GM23248 (cell line): ENCODE measurements at places on chromosomes 2 and 18.

- H3K27me3 ChIP-seq = no peaks in the 10 kb centered on the region
- no peaks in the 10 kb centered on the region for H3K36me3 ChIP-seq
- peak overlapping the region; percentile 81 for H3K4me3 ChIP-seq
- DNase-seq = peak; percentile 82
- peaks cover 52% of the 10 kb centered on the region for H3K4me1 ChIP-seq
Observed at GRCh38 chr2:65128297-65129190, 1.4 kb downstream of the RAB1A start.

GRCh38 chr2:45545943-45546342 is 65.1 kb downstream of the SRBD1 start:
- H3K27ac ChIP-seq = no peak overlapping the region
- no peaks in the 10 kb centered on the region for H3K4me1 ChIP-seq
- no peak overlapping the region for H3K4me3 ChIP-seq
- peaks cover 11% of the 10 kb centered on the region for H3K36me3 ChIP-seq

- H3K27me3 ChIP-seq = no peaks in the 10 kb centered on the region
- H3K4me1 ChIP-seq = peaks cover 18% of the 10 kb centered on the region
- H3K4me3 ChIP-seq = no peak overlapping the region
- no peak for DNase-seq
- H3K27ac ChIP-seq = no peak overlapping the region
Observed at GRCh38 chr2:212904646-212905045, 246.8 kb downstream of the IKZF2 start.

GRCh38 chr2:207950063-207950760 is 75.1 kb downstream of the PLEKHM3 start:
- no peak overlapping the region for H3K4me3 ChIP-seq
- no peaks in the 10 kb centered on the region for H3K36me3 ChIP-seq
- no peak overlapping the region for H3K27ac ChIP-seq
- no peak for DNase-seq
- no peaks in the 10 kb centered on the region for H3K27me3 ChIP-seq

GRCh38 chr18:48993586-48993985 is 42.8 kb upstream of the SMAD7 start:
- no peak overlapping the region for H3K4me3 ChIP-seq
- peak overlapping the region; percentile 97 for H3K27ac ChIP-seq
- peaks cover 51% of the 10 kb centered on the region for H3K4me1 ChIP-seq

- H3K27me3 ChIP-seq = 0 out of 2 replicates have a peak, but pooled peaks cover 13% of the 10 kb centered on the region
- no peak overlapping the region for H3K4me3 ChIP-seq
- H3K27ac ChIP-seq = no peak overlapping the region
- no peaks in the 10 kb centered on the region for H3K4me1 ChIP-seq
Observed at GRCh38 chr2:731711-732110, 54.5 kb upstream of the TMEM18 start.

DNA sequence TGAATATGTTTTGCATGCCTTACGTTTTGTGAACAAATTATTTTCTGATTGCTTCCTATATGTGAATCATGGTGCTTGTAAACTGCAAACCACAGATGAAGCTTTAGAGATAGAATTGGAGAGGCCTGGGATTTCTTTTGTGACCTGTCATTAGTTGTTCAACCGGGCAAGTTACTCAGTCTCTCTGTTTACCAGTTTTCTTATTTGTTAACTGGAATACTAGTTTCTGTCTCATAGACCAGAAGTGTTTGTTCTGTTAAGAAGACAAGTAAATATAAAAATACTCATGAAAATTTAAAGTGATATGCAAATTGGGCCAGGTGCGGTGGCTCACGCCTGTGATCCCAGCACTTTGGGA is 27.3 kb downstream of the DGKD start:
- H3K27ac ChIP-seq = no peak overlapping the region
- 0 out of 2 replicates have a peak, but pooled peaks cover 2% of the 10 kb centered on the region for H3K36me3 ChIP-seq
- no peak overlapping the region for H3K4me3 ChIP-seq
- H3K27me3 ChIP-seq = no peaks in the 10 kb centered on the region
- peaks cover 6% of the 10 kb centered on the region for H3K4me1 ChIP-seq
- DNase-seq = peak; percentile 26

- no peak overlapping the region for H3K4me3 ChIP-seq
- H3K36me3 ChIP-seq = no peaks in the 10 kb centered on the region
- DNase-seq = no peak
Observed at GRCh38 chr18:77063260-77063659, 69.3 kb downstream of the MBP start.

DNA sequence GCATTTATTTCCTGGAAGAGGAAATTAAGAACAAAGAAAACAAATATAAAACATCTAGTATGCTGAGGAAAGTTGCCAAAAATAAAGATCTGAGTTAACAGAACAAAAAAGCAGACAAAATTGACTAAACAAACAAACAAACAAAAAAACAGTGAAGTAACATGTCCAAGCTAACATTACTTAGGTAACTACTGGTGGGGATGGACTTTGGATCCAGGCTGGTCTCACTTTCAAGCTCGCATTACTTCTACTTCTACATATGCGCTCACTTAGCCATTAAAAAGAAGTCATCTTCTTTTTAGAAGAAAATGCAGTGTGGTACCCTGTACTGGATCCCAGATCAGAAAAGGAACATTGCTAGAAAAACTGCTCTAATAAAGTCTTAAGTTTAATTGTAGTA is 358.9 kb downstream of the NCKAP5 start:
- no peak overlapping the region for H3K4me3 ChIP-seq
- no peaks in the 10 kb centered on the region for H3K27me3 ChIP-seq
- H3K36me3 ChIP-seq = no peaks in the 10 kb centered on the region

DNA sequence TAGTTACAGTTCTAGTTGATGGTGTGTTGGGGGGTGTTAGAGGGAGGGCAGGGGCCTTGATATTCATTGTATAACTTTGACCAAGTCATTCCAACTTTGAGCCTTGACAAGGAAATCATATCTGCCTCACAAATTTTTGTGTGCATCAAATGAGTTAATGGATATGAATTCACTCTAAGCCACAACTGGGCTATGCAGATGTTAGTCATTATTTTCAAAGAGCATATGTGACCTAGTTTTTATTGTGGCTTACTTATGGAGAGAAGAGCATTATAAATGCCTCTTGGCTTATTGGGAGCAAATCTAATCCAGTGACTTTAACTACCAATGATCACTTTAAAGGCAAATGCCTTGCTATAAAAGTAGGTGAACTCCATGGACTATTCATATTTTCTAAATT is 250.2 kb downstream of the LPIN1 start:
- peak; percentile 75 for DNase-seq
- H3K27me3 ChIP-seq = no peaks in the 10 kb centered on the region
- H3K4me1 ChIP-seq = peaks cover 26% of the 10 kb centered on the region
- H3K27ac ChIP-seq = no peak overlapping the region
- no peaks in the 10 kb centered on the region for H3K36me3 ChIP-seq

DNA sequence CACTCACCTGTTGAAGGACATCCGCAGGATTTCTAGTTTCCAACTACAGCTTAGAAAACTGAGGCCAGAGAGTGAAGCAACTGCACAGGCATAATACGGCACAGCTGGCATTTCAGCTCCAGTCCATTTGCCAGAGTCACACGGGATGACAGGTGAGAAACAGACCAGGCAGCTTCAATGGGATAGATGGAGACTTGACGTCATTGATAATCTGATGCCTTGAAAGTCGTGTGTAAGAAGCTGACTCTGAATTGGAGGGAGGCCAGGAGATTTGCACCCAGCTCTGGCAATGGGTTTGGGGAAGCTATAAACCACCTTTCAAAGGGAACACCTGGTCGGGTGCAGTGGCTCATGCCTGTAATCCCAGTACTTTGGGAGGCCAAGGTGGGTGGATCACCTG is 12.4 kb upstream of the DNMT3A start:
- H3K4me1 ChIP-seq = peaks cover 7% of the 10 kb centered on the region
- H3K36me3 ChIP-seq = no peaks in the 10 kb centered on the region
- no peak overlapping the region for H3K4me3 ChIP-seq
- H3K27me3 ChIP-seq = no peaks in the 10 kb centered on the region
- no peak overlapping the region for H3K27ac ChIP-seq

GRCh38 chr2:10086950-10087349 is 6.7 kb upstream of the CYS1 start:
- no peak overlapping the region for H3K4me3 ChIP-seq
- H3K4me1 ChIP-seq = 0 out of 2 replicates have a peak, but pooled peaks cover 8% of the 10 kb centered on the region
- peaks cover 63% of the 10 kb centered on the region for H3K27me3 ChIP-seq
- no peak overlapping the region for H3K27ac ChIP-seq
- DNase-seq = no peak
- H3K36me3 ChIP-seq = no peaks in the 10 kb centered on the region

- no peak overlapping the region for H3K4me3 ChIP-seq
- DNase-seq = no peak
- H3K36me3 ChIP-seq = no peaks in the 10 kb centered on the region
- H3K4me1 ChIP-seq = peaks cover 17% of the 10 kb centered on the region; the same call in 1 of the 2 replicates
- no peak overlapping the region for H3K27ac ChIP-seq
Observed at GRCh38 chr2:170020777-170021176, 157.2 kb upstream of the MYO3B start.

DNA sequence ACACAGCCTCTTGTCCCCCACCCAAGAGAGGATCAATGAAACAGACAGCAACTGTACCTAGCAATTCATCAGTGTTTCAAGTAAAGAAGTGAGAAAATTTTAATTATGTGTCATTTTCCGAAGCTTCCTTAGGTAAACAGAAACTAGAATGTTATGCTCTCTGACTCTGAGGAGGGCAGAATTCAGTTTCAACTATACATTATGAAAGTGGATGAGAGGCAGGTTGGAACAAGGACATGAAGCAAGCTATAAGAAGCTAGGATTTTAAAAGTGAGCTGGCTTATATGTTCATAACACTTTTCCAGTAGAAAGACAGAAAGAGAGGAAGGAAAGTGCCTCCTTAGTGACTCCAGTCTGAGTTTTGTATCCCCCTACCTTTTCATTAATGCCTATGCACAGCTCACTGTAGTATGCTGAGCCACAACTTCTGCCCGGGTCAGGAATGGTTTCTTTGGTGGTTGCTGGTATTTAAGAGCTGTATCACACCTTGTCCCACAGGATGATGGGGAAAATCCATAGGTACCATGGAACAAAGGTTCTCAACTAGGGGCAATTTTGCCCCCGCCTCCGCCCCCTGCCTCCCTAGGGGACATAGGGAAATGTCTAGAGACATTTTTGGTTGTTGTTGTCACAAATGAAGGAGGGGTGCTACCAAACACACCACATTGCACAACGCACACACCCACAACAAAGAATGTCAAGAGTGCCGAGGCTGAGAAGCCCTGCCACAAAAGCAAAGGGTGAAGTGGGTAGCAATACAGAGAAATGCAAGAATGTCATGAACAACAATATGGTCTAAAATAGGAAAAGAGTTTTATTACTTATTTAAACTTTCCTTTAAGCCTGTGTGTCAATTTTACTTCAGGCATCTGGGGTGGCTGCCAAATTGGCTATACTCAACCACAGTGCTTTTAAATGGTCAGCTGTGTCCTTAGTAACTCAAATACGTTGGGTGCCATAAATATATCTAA is 161.0 kb upstream of the ZFP36L2 start:
- H3K4me1 ChIP-seq = peaks cover 9% of the 10 kb centered on the region
- no peak overlapping the region for H3K4me3 ChIP-seq
- H3K27ac ChIP-seq = no peak overlapping the region

DNA sequence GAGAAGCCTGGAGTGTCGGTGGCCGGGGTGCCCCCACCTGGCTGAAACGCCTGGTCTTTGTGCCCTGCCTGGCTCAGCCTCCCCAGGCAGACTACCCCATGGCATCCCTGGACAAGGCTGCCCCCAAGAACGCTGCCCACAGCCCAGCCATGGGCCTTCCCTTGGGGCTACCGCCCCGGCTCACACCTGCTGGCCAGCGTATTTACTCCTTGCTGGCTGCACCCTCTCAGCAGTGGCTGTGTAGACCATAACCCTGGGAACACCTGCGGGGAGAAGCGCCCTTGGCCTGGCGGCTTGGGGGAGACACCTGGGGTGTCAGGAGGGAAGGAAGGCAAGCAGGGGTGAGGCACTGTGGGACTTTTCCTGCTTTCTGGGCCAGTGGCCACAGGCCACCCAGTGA is 17.3 kb downstream of the CAPN10 start:
- H3K27me3 ChIP-seq = no peaks in the 10 kb centered on the region
- no peak for DNase-seq
- H3K4me3 ChIP-seq = no peak overlapping the region
- H3K4me1 ChIP-seq = no peaks in the 10 kb centered on the region
- H3K36me3 ChIP-seq = no peaks in the 10 kb centered on the region

GRCh38 chr2:937530-937929 is 13.1 kb upstream of the SNTG2 start:
- DNase-seq = no peak
- H3K36me3 ChIP-seq = no peaks in the 10 kb centered on the region
- no peaks in the 10 kb centered on the region for H3K4me1 ChIP-seq
- no peak overlapping the region for H3K27ac ChIP-seq
- no peak overlapping the region for H3K4me3 ChIP-seq

DNA sequence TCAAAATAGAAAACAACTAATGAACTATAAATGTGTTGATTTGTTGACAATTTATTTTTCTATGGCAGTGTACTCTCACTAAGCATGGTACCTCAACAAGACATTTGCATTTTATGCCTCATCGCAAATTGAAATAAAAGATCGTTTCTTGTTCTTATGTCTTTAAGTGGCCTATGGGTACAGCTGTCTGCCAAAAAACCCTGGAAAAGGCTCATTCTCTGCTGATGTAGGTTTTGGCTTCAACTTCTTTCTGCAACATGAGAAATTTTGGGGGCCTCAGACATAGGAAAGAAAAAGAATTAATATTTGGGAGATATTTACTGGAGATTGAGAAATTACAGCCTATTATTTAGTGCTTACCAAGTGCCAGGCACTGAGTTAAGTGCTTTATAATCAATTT is 205.1 kb upstream of the DPP10 start:
- no peak for DNase-seq
- H3K4me3 ChIP-seq = no peak overlapping the region
- H3K27me3 ChIP-seq = no peaks in the 10 kb centered on the region
- no peak overlapping the region for H3K27ac ChIP-seq
- H3K36me3 ChIP-seq = no peaks in the 10 kb centered on the region

- peak; percentile 91 for DNase-seq
- no peaks in the 10 kb centered on the region for H3K36me3 ChIP-seq
- no peaks in the 10 kb centered on the region for H3K27me3 ChIP-seq
Observed at GRCh38 chr2:75592030-75592429, 31.3 kb upstream of the EVA1A start.

GRCh38 chr18:28794459-28795245 is 617.7 kb upstream of the CDH2 start:
- H3K36me3 ChIP-seq = no peaks in the 10 kb centered on the region
- peak; percentile 79 for DNase-seq
- H3K4me3 ChIP-seq = peak overlapping the region; percentile 50
- no peaks in the 10 kb centered on the region for H3K27me3 ChIP-seq

GRCh38 chr2:46377666-46378560 is 80.7 kb downstream of the EPAS1 start:
- no peak overlapping the region for H3K27ac ChIP-seq
- peaks cover 27% of the 10 kb centered on the region for H3K36me3 ChIP-seq
- no peak for DNase-seq
- H3K27me3 ChIP-seq = no peaks in the 10 kb centered on the region

DNA sequence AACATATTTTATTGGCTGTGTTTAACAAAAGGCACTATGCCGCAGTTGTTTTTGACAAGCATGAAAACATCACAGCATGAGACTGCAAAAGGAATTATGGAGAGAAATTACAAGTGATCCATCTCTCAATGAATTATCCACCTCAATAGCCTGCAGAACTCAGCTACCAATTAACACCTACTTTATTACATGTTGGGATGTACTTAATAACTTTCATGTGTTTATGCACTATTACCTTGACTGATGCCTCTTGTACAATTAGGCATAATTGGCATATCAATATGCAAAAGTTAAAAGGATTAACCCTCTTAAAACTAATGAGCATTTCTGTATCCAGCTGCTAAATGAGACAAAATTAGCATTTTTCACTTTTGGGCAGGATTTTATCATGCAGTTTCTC is 27.8 kb downstream of the ARHGAP15 start:
- no peaks in the 10 kb centered on the region for H3K4me1 ChIP-seq
- DNase-seq = no peak
- peaks cover 12% of the 10 kb centered on the region for H3K27me3 ChIP-seq
- no peak overlapping the region for H3K27ac ChIP-seq
- H3K36me3 ChIP-seq = no peaks in the 10 kb centered on the region
